ENCODE measurements at places on chromosomes 5 and 9. TPM values are rescaled to one million over a fixed set of nuclear protein-coding genes. Genes with fewer than 3 reads are reported as not detected.

SNAPC3 gene
- total RNA-seq: 17.5 TPM

CDO1 gene
- 19.0 TPM for total RNA-seq

C9orf153 gene
- total RNA-seq: not detected

SCAI gene
- 2.7 TPM for total RNA-seq

ESM1 gene
- total RNA-seq: 2.5 TPM

DRD1 gene
- not detected for total RNA-seq

MLANA gene
- not detected for total RNA-seq

COL27A1 gene
- 4.5 TPM for total RNA-seq

IL33 gene
- 0.15 TPM for total RNA-seq

PRLR gene
- 0.84 TPM for total RNA-seq

SLC23A1 gene
- total RNA-seq: not detected

LCN10 gene
- total RNA-seq: not detected

TMEM232 gene
- total RNA-seq: 0.45 TPM

SLC6A7 gene
- total RNA-seq: not detected

UNC13B gene
- 11.3 TPM for total RNA-seq
